Left lung (tissue), 14 donors: ENCODE measurements at places on chromosomes 16 and 17.
A peak's percentile ranks its signal among the peaks of the same experiment; 100 is the strongest.

DNA sequence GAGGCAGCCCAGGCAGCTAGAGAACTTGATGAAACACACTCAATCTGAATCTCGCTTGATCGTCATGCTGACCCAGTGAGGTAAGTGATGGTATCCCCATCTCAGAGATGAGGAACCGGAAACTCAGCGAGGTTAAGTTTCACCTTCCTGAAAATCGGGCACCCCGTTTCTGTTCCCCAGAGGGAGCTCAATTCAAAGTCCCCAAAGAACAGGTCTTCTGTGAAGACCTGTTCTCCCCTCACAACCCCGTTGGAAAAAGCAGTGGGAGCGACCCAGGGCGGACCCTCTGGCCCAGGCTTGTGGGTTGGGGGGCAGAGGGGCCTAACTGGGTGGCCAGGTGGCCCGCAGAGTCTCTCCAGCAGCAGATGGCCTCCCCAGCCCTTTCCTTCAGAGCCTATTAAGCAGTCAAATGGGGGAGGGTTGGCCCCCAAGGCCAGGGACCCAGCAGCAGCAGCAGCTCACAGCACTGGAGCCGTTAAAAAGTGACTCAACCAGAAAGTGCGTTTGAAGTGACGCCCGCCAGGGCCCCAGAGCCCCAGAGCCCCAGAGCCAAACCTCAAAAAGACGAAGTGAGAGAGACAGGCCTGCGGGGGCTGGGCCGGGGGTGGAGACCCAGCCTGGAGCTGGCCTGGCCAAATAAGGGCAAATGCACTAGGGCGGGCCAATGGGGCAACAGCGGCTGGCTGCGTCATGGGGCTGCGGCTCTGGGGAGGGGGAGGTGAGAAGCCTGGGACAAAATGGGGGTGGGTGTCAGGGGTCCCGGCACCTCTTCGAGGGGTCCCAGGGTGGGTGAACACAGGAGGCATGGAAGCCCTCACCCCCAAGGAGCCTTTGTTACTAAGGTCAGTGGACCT lies 9.2 kb upstream of the TSPOAP1 start:
- peak; percentile 78 for DNase-seq

DNA sequence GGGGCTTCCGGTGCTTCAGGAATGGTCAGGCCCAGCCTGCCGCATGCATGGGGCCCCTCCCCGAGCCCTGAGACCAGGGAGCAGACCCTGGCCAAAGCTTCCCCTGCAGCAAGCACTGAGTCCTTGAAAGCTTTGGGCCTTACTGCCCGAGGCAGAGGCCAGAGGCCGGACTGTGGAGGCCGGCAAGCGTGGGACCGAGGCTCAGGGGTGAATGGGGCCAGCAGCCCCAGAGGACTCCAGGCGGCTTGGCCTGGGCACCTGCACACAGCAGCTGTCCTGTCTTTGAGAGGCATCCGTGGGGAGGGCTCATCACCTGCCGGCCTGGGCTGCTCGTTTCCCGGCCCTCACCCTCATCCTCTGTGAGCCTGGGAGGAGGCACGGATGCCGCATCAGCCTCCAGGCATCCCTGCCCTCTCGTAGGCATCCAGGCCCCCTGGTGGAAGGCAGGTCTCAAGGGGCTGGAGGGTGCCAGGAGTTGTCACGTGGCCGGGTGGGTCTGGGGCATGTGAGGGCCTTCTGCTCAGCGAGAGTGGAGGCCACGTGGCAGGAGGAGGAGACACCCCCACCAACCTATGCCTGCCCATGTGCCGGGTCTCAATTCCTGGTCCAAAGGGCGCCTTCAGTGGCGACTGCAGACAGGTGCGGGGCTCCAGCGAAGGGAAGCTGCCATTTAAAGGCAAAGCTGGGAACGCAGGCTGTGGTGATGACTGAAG lies 31.4 kb downstream of the CACNA1H start:
- no peak for DNase-seq

DNA sequence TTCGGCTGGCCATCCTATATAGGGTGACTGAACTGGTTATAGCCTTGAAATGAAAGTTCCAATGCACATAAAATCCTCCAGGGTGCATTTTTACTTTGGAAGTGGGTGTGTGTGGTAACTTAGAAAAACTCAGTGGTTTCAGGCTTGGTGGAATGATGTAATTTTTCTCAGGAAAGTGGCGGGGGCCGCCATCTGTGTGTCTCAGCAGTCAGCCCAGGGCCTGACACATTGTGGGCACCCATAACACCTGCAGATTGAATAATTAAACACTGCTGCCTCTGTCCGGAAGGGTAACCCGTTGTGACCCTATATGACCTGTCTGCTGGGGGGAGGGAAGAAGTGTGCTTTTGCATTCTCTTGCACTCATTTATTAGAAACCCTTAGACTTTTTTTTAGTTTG lies 2.2 kb upstream of the PDP2 start:
- no peak for DNase-seq

- DNase-seq, result no peak
These were observed 58.5 kb downstream of the TBC1D16 start for GRCh38 chr17:79977161-79977631.

DNA sequence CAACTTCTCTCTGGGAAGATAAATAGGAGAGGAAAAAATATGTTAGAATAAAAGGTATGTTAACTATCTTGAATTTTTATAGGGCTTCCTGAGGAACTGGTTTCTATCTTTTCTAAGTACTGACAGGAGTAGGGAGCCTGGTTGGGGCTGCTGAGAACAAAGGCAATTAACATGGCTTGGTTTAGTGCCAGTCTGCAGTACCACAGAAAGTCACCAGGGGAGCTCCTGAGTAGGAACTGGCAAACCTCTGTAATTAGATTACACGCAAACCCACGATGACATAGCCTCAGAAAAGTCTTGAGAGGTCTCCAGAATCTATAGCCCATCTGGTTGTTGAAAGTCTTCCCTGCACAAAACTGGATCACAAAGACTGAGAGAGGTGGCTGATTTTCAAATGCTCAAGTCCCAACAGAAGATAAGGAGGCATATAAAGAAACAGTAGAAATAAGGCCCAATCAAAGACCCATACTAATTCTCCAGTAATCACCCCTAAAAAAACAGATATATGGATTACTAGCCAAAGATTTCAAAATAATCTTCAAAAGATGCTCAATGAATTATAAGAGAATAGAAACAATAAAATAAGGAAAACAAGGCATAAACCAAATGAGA lies 11.7 kb upstream of the CNTNAP4 start:
- DNase-seq, result no peak

GRCh38 chr17:30358055-30358760 lies 20.5 kb upstream of the CPD start:
- no peak for DNase-seq

- no peak for DNase-seq
These were observed 6.2 kb downstream of the NACA2 start for GRCh38 chr17:61584866-61585265.

DNA sequence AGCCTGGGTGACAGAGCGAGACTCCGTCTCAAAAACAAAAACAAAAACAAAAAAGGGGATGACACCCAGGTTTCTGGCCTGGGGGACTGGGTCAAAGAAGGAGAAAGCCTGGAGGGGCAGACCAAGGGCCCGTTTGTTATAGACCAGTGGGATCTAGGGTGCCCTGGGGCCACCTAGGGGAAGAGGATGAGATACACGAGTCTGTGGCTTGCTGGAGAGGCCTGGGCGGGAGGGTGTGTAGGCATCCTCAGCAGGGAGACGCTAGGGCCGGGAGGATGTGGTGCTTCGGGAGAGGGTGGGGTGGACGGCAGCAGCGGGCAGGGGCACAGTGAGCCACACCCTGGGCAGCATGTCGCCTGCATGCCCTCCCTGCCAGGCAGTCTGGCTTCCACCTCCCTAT lies 17.1 kb upstream of the CRK start:
- no peak for DNase-seq

DNA sequence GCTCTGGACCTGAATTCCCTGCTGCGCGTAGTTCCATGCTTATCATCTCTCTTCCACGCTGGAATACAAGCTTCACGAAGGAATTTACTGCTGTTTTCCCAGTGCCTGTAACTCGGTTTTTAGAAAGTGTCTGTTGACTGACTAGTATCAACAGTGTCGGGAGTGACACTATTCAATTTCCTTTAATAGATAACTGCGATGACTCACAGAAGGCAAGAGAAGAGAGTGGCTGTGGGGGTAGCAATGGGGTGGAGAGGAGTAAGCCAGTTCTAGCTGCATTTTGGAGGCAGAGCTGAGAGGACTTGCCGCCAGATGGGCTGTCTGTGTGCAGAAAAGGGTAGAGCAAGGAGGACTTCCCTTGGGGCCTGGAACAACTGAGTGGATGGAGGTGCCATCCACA lies 25.2 kb downstream of the B4GALNT2 start:
- no peak for DNase-seq

DNA sequence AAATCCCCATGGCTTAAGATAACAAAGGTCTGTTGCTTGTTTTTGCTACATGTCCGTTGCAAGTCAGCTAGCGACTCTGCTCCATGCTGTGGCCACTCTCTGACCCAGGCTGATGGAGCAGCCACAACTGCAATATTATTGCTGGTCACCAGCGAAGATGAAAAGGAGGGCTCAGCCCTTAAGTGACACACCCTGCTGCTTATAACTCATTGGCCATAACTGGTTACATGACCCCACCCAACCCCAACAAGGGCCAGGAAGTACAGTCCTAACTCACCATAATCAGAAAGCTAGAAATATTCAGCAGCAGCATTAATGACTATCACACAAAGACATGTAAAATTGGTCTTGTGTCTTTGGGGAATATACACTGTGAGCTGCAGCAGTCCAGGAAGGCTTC lies 224.3 kb downstream of the SOX9 start:
- DNase-seq, result no peak

GRCh38 chr17:78972507-78973105 lies 7.1 kb downstream of the LGALS3BP start:
- no peak for DNase-seq

- peak; percentile 95 for DNase-seq
These were observed 5.5 kb upstream of the RHBDF2 start for GRCh38 chr17:76506408-76507345.

DNA sequence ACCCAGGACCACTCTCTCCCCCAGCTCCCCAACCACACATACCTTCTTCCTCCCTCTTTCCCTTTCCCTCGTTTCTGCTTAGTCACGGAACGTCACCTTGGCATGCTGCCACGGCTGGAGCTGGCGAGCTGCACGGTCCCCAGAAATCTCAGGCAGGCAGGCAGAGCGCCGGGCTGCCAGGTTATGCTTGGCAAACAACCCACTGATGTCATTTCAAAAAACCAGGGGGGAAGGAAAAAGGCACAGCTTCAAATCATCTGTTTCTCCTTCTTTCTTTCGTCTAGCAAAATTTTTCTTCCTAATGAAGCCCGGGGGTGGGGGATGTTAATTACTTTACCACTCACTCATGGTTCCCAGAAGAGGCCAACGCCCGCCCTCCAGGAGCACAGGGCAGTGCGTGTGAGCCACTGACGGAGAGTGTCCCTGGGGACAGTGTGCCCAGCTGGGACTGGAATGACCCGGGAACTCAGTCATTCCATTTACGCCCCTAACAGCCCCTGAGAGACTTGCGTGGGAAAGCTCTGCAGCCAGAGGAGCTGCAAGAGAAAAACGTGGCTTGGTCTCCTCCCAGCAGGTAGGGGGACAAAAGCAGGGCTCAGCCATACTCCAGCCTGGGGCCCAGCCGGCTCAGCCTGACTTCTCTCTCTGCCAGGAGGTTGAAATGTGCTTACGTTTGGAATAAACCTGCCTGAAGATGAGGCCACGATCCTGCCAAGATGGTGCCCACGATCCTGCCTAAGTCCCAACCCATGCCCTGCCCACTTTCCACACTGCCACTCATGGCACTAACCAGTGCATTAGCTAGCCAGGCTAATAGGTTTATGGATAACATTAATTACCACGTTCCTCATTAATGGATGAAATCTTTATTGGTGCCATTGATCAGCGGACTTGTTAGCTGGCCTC lies 198.9 kb downstream of the ZFHX3 start:
- DNase-seq, result peak; percentile 89

DNA sequence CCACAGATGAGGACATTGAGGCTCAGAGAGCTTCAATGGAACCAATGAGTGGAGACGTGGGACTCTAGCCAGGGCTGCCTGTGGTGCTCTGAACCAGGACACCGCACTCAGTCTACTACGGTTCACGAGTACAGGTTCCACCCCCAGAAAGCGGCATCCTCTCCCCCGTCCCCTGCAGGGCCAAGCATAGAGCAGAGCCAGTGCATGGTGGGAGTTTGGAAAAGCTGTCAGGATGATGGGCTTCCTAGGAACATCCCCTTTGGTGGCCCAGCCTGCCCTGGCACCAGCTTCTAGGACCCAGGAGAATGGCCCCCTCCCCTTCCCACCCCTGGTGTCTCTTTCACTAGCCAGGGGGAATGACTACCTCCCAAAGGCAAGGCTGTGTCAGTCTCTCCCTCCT lies 8.4 kb downstream of the ZNF319 start:
- no peak for DNase-seq

GRCh38 chr16:28501258-28502232 lies 5.1 kb downstream of the IL27 start:
- no peak for DNase-seq

DNA sequence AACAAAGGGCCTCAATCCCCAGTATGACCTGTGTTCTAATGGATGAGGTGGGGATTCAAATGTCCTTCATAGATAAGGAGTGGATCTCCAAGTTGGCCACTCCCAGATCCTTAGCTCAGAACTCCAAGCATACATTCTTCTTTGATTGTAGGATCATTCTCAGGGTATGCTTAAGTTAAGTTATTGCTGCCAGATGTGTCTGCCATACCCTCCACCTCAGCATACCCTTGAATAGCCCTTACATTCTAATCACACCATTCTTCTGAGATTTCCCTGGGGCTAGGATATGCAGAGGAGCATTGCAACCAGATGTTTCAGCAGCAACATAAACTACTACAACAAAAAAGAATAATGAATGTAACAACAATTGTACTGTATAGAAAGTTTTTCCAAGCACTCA lies 1.6 kb upstream of the KRTAP2-4 start:
- DNase-seq, result no peak

DNA sequence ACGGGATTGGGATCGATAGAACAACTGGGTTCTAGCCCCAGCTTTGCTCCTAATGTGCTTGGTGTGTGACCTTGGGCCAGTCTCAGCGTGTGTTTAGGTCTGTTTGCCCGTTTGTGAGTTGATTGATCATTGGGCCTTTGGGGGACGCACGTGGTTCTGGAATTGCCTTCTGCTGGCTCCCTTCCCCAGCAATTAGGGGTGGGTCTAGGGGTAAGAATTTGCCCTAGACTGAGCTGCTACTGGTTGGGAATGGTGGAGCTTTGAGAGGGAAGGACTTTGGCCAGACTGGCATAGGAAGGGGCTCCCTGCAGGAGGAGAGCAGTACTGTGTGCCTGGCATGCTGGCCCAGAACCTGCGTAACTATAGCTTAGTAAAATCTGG lies 1.5 kb downstream of the SPNS2 start:
- no peak for DNase-seq

DNA sequence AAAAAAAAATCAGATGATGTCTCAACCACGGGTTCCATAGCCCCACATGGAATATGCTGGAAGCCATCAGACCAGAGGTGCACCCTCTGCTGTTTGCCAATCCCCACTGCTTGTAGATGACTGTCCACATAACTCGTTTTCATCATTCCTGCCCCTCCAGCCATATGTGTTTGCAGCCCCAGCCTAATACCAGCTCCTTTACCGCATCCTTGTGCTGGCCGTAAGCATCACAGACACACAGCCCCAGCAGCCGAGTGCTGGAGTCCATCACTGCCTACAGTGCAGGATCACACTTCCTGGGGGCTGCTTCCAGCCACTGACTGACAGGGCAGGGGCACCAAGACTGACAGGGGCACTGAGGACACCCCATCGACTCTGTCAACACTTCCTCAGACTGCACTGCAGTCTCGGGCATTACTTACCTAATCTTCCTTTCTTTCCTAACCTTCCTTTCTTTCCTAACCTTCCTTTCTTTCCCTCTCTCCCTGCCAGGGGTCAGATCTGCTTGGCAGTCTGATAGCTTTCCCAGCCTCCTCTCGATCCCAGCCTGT lies 5.0 kb downstream of the RCVRN start:
- DNase-seq, result no peak

- DNase-seq, result no peak
These were observed 6.0 kb upstream of the DPEP1 start for GRCh38 chr16:89607453-89607852.
